DMS79 (cell line): ENCODE measurements at places on chromosomes 4 and X.

GRCh38 chrX:123190096-123190495, 6.0 kb downstream of the GRIA3 start:
- no peak for DNase-seq

GRCh38 chr4:136750897-136751296, 781.4 kb downstream of the PCDH18 start:
- DNase-seq: no peak

DNA sequence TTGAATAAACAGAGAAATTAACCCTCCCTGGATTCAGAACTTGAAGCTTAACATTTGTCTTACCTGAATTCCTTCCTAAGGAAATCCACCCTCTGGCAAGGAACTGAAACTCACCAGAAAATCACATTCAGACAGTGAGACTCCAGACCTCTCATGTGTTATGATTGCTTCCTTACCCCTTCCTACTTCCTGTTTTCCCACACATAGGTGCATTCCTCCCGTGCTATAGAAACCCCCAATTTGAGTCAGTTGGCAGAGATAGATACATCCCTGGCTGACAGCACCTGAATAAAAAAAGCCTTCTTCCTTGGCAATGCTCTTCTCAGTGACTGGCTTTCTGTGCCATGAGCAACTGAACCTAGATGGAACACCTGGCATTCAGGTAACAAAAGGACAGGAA, 157.0 kb upstream of the SMIM31 start:
- no peak for DNase-seq

- DNase-seq: no peak
Observed at GRCh38 chrX:21764008-21764407, 6.1 kb upstream of the SMPX start.

DNA sequence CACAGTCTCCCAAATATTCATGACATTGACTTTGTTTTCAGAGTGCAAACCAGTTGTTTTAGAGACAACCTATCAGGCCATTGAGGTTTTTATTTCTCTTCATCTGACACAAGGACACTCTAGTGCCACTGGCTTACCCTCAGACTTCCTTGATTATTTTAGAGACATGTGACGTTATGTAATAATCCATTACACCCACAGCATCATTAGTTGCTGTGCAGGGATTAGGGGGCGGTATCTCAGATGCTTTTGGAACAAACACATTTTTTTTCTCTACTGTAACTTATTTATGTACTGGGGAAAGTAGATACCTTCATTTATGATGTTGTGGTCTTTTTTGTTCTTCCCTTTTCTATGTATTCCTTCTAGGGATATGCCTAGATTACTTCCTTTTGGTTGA, 2293.1 kb downstream of the PCDH7 start:
- no peak for DNase-seq

DNA sequence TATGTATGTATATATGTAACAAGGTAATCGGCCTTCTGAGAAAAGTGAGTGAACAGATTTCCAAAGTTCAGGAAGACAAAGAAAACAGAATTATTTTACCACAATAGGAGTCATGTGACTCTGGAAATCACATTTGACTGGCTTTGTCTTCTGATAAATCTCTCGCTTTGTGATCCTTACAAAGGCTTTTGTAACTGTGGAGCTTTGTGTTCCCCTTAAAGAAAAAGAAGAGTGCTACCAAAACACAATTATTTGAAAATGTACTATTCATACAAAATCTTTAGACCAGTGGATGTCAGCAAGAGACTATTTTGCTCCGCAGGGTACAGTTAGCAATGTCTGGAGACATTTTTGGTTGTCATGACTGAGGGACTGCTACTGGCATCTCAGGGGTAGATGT, 238.8 kb downstream of the LDB2 start:
- DNase-seq: no peak

DNA sequence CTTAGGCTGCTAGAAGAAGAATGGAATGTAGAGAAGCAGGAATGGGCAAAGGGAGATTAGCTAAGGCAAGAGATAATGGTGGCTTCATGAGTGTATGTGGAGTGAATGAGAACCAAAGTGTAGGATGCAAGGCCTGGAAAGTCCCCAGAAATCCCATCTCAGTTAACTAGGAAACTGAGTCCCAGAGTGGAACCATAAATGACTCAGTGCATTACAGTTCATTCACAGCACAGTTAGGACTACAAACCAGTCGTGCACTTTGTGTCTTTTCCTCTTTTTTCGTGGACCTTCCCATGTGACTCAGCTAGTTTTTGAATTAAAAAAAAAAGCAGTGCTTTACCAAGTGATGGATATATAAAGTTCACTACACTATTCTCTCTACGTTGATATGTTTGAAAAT, 27.7 kb upstream of the REST start:
- DNase-seq: no peak

GRCh38 chr4:107989162-107989536, 540 bp upstream of the HADH start:
- DNase-seq: no peak

DNA sequence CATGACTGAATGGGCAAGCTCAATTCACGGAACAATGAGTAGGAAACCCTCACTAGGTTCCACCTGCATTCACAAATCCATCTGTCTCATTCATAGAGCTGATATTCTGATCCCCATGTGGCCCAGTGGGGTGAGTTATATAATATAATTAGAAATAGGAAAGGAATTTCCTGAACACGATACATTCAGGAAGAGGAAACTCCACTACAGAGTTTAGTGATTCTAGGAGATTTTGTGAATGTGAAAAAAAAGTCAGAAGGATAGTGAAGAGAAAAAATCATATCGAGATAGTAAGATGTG, 471.2 kb downstream of the GASK1B start:
- DNase-seq: no peak

DNA sequence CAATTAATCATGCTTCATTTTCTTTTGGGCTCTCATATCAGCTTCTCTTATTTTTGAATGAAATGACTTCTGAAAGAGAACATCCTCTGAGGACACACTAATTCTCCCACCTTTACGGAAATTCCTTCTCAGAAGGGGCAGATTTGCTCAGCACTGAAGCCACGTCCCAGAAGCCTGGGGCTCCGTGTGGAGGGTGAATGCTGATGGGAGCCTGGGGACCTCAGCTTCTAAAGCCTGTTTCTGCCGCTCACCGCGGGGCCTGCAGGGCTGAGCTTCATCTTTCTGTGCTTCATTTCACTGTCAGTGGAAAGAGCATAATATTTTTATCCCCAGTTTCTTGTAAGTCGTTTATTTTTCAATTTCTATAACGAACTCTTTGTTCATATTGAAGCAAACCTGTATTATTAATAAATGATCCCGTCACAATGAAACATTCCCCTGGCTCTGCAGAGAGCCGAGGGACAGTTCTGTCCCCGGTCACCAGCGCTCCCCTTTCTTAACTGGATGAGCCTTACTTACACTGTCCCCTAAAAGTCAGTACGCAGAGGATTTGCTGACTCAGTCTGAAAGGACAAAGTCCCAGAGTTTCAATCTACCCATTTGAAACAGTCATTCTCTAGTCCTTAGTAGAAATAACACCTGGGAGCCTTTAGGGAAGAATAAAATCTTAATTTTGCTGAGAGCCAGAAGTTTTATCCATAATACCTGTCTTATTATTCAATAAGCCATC, 364.6 kb upstream of the FAT1 start:
- DNase-seq: no peak
